Activated CD4-positive, alpha-beta T cell treated with anti-CD3 and anti-CD28 coated beads, Interleukin-2, amount 50 U/mL, for 1 hour (primary cell): ENCODE measurements at places on chromosomes 13 and 19.

DNA sequence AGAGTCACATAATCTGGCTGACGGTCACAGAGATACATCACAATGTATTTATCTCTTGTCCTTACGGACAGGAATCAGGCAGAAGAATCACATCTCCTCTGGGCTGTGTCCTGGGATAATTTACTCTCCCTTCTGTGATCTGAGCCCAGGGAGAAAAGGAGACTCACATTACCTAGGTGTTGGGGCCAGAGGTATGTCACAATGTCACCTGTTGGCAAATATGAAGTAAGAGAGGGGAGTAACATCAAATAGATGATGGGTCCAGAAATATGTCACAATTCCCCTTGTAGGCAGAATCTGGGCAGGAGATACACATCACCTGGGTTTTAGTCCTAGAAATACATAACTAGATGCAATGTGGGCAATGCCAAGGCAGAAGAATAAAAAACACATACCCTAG lies 67.2 kb downstream of the ZNF726 start:
- no peak for DNase-seq

- DNase-seq = no peak
Measured at GRCh38 chr13:113756441-113757097, 2.5 kb upstream of the TMEM255B start.

DNA sequence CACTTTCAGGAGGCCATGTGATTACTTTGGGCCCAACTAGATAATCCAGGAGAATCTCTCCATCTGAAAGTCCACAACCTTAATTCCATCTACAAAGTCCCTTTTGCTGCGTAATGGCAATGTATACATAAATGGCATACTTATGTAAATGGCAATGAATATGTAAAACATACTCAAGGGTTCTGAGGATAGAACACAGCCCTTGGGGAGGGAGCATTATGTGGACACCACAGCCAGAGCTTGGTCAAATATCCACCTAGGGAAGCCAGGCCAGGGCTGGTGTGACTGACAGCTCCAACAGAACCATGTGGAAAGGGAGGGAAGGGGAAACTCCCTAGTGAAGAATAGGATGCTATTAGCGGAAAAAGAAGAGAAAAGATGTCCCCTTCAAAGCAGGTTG lies 496.2 kb downstream of the COG6 start:
- no peak for DNase-seq

DNA sequence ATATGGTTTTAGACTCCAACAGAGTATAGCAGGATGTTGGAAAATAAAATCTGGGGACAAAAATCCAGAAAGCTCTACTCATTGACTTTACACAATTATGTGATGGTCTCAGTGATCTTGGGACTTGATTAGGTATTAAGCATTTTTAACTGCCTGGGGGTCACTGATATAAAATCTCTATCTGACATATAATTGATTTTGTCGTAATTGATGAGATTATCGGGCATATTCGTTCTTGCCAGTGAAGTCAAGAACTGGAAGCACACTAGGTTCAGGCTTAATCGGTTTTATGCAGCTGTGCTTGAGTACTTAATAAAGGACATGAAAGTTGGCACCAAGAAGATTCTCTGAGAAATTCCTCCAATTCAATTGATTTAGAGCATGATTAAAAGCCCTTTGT lies 390.7 kb downstream of the DCT start:
- DNase-seq = no peak

DNA sequence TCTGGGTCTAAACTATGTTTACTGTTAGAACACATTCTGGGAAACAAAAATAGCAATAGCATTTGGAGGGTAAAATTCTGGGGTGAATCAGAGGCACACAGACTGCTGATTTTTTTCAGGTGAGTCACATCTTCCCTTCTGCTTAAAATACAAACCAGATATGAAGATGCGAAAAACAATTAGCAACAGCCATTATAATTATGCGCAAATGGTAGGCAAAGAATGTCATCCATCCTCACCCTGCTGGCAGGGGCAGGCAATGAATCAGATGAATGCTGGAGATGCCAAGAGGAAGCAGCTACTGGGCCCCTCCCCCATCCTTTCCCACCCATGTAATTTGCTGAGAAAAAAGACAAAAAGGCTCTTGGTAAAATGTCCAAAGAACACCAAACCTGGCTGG lies 282.9 kb downstream of the KLF5 start:
- DNase-seq = no peak

DNA sequence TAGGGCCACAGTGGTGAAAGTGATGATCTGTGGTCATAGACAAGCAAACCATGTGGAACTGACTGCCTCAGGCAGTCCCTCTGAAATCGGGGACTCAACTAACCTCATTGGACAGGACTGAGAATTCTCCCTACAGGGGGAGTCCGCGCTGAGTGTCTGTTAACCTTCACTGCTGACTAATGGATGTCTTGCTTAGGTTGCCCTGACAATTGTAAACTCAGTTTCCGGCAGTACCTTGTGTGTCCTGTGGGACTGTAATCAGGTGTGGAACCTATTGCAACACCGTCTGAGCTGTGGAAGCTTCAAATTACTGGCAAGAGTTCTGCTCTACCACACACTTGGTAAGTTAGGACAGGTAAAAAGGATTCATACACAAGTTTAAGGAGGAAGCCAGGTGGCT lies 21.8 kb downstream of the ZNF77 start:
- DNase-seq = no peak

DNA sequence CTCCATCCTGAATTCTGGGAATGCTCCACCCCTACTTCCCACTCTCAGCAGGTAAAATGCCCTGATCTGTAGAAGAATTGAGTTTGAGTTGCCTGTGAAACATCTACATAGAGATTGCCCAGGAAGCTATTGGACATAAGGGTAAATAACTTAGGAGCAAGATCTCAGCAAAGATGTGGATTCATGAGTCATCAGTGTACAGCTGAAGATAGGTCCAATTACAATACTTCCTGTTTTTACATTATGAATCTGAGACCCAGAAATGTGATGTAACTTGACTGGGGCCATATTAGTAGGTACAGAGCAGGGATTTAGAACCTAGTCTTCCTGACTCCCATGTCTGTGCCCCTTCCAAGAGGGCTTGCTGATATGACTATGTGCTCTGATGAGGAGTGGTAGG lies 79.4 kb upstream of the FNDC3A start:
- DNase-seq = no peak

GRCh38 chr13:28606466-28606865 lies 52.5 kb upstream of the POMP start:
- DNase-seq = no peak

- DNase-seq = no peak
Measured at GRCh38 chr19:1098177-1099051, 3.2 kb upstream of the POLR2E start.

DNA sequence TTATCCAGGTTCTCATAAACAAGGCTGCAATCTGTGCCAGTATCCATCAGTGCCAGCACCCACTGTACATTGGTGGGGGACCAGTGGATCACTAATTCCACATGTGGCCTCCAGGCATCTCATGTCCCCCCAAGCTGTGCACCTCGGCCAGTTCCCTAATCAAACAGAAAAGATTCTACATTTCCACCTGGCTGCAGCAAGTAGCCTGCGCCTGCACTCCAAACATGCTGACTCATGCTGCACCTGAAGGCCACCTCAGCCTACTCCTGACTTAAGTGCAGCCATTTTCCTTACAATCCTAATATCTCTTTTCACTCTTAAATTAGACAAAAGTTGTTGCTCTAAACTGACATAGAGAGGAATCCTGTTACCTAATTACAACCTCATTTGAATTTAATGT lies 729.4 kb upstream of the MIR17HG start:
- DNase-seq = no peak

DNA sequence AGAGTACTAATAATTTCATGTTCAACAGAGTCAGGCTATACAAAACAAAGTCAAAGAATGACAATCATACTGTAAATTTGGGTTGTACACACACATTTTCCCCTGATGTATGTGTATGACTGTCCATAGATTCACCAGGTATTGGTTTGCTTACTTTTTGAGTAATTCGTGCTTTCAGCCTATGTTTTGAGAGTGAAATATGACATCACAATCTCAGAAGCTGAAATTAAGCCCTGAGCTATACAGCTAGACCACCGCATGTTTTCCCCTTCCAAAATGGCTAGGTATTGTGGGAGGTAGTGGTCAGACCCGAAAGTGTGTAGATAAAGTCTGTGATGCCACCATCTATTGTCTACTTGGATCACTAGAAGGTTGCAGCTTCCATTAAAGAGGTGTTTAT lies 102.8 kb downstream of the KATNAL1 start:
- DNase-seq = no peak

DNA sequence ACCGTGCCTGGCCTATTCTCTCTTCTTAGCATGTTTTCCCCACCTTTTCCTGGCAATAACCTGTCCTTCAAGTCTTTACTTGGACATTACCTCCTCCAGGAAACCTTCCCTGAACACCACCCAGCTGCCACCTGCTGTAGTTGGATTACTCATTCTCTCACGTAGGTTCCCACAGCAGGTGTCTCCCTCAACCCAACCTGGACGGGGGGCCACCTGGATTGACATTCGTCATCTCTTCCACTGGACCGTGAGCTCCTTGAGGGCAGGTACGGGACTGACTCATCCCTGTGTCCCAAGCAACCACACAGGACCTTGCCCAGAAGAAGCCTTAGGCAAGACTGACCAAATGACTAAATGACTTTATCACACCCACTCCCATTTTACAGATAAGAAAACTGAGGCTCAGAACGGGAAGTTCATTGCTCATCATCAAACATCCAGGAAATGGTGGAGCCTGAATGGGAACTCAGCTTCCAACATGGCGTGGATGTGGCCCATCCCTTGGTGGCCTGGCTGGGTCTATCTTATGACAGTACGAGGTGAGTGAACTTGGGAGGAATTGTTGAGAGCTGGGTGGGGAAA lies 3.5 kb upstream of the KLK6 start:
- DNase-seq = no peak
